ENCODE measurements at places on chromosomes 11 and 22.
A peak's percentile ranks its signal among the peaks of the same experiment; 100 is the strongest.

GRCh38 chr11:125976156-125976555, 30.3 kb downstream of the VSIG10L2 start:
- no peak for DNase-seq

DNA sequence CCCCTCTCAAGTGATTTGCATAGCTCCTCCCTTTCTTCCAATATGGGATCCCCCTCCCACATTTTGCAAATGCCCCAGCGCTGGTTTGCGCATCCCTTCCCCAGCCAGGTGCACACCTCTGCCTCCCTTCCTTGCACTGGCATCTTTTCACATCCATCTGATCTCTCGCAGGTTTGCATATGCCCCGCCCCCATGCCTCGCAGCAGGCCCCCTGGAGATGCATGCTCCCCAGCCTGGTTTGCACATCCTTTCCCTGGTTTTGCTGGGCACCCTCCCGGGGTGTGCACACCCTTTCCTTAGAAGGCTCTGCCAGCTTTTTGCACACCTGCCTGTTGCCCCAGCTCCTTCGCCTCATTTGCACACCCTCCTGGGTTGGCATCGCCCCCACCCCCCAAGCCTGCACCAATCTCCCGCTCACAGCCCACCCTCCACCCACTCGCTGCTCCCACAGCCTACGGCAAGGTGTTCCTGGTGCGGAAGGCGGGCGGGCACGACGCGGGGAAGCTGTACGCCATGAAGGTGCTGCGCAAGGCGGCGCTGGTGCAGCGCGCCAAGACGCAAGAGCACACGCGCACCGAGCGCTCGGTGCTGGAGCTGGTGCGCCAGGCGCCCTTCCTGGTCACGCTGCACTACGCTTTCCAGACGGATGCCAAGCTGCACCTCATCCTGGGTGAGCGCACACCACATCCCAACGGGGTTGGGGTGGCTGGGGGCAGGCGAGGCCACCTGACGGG, 917 bp downstream of the RPS6KA4 start:
- DNase-seq, result peak; percentile 25

DNA sequence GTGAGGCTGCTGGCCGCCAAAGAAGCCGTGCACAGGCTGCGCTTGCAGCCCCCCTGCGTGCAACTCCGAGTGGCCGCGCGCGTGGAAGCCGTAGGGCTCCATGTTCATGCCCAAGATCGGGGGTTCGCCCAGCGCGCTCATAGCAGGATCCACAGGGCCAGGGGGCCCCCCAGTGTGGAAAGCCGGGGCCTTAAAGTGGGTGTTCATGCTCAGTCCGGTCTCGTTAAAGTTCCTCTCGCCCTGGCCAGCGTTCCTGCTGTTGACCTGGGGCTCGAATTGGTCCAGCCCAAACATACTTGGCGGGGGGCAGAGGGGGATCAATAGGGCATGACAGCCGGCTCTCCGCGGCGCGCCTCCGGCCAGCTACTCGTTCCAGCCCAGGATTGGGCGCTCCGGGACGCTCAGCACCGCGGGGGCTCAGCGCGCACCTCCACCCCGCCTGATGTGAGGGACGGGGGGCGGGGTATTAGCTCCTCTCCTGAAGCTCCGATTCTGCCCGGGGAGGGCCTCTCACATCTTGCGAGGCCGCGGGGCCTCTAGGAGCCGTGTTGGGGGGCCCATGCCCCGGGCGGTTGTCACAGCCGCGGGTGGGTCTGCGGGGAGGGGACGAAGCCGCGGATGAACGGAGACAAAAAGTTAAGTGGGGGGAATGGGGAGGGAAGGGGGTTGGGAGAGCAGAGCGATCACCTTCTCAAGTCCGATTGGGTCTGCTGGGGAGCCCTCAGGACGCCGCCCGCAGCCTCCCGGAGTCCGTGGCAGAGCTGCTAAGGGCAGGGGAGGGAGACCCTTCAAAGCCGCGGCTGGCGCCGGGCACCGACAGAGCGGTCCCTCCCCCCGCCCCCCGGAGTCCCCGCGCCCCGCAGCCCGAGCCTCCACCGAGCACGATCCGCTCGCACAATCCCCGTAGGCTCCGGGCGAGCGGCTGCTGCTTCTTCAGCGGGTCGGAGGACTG, 1.0 kb downstream of the MN1 start:
- DNase-seq, result no peak

DNA sequence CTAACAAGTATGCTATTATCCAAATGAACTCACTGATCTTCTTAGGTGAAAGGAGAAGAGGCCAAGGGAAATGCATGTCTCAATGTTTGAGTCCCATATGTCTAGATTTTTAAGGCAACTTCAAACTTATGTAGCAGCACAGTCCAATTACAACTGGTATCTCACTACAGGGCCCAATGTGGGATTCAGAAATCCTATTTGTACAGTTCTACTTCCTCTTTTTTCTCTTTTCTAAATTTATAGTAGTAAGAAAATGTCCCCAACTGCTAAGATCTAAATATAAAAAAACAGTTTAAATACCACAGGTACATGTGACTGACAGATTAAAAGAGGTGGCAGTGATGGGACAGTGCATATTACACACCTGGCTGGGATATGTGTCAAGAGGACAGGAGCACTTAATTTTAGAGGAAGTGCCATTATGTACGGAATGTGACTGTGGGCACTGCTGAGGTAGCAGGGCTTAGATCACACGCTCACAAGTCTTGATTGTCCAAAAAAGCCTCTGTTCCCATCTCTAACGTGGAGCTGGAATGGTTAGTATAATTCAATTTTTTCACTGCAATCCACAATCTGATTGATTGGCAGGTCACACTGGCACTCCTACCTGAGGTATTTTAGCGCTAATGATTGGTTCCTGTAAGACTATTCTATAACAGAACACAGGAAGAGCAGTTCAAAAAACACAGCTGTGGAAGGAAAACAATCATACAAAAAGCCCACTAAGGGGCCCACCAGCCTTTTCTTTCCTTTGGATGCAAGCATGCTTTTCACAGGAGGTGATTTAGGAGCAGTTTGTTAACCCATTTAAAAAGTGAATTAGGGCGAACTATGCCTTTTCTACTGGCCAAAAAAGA, 34.6 kb downstream of the APOL5 start:
- no peak for DNase-seq

- no peak for DNase-seq
Observed at GRCh38 chr11:2134022-2135010, 4.9 kb downstream of the IGF2 start.

DNA sequence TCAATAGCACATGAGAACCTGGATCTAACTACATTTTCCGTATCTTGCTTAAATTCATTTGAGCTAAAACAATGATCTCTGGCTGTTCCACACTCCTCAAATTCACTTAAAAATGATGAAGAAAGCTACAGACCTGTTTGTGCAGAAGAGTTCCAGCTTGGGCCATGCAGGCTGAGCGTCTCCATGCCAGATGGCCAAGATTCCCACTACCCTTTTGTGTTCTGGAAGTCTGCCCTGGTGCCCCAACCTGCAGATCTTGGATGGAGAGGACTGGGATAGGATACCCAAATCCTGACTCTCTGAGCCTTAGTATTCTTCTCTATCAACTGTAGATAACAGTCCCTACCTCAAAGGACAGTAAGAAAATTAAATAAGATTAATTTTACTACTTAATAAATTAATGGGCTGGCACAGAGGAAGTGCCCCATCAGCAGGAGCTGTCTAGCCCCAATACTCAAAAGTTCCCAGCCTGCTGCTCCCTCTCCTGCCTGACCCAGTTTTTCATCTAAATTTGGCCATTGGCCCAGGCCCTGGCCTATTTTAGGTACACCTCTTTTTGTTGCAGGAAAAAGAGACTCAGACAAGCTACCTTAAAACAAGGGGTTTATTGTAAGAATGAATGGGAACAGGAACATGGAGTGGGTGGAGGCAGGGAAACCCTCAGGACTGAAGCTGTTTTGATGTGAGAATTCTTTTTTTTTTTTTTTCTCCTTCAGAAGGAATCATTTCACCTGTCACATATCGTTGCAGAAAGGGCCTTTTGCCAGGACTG, 81.4 kb upstream of the GRK3 start:
- no peak for DNase-seq

GRCh38 chr22:50599816-50600455, 657 bp upstream of the MAPK8IP2 start:
- DNase-seq, result peak; percentile 14

- no peak for DNase-seq
Observed at GRCh38 chr22:49883294-49883640, 29.6 kb downstream of the ZBED4 start.

DNA sequence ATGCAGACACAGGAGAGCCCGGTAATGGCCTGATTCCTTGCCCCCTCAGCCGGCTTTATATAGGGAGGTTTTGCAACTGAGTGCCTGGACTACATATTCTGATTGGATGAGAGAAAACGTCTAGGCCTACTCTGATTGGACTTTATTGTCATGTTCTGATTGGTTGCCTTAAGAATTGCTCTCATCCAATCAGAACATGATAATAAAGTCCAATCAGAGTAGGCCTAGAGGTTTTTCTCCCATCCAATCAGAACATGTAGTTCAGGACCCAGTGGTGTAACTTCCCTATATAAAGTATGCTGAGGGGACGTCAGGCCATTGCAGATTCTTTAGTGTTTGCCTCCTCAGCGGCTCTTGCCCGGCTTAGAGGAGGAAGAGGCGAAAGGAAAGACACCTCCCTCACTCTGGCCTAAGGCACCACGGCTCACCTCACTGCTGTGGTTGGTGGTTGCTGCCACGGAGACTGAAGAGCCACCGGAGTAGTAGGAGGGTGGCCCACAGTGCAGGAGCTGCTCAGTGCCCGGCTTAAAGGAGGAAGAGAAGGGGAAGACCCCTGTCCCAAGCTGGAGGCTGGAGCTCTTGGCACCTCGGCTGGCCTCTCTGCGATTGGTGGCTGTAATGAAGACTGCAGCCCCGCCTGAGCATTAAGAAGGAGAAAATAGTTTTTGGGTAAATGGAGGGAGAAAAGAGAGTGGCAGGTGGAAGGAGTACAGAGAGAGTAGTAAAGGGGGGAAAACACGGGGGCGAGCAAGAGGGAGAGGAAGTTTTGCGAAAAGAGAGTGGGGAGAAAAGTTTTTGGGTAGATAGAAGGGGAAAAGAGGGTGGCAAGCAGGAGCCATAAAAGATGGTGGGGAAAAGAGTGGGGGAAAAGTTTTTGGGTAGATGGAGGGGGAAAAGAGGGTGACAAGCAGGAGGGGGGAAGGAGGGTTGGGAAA, 116.7 kb upstream of the SERPIND1 start:
- no peak for DNase-seq

- DNase-seq, result no peak
Observed at GRCh38 chr11:22989371-22989770, 129.1 kb upstream of the CCDC179 start.

DNA sequence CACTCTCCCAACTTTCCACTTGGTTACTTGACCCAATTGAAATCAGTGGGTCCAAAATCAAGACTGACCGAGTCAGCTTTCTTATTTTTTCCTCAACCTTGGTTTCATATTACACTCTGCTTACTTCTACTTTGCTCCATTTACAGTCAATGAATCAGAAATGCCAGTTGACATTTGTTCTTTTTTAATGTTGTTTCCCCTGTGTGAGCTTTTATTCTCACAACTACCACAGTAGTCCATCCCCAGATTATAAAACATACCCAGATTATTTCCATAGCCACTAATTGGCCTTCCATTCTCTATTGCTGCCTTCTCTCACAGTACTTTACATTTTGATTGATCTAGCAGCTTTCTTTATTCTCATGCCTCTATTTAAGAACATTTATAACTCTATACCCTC, 50.0 kb downstream of the DNAJC24 start:
- peak; percentile 4 for DNase-seq

GRCh38 chr11:75261902-75262361, 21.4 kb downstream of the TPBGL start:
- no peak for DNase-seq

DNA sequence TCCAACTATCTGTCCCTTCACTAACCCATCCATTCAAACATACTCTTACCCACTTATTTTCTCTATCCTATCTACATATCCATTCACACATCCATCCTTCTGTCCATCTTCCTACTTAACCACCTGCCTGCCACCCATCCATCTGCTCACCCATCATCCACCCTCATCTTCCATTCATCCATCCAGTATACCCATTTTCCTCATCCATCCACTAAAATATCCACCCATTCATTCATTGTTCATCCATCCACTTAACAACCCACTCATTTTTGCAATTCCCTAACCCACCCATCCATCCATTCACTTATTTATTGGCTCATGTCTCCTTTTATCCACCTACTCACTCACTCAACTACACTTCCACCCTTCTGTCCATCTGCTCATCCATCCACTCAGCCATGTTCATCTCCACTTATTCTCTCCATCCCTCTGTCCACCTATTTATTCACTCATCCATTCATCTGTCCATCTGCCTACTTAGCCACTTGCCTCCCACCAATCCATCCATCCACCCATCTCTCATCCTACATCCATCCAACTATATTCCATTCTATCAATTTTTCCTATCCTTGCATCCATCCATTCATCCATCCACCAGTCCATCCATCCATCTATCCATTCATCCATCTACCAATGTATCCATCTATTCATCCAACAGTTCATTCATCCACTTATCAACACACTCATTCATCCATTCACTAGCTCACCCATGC, 10.6 kb downstream of the LHFPL7 start:
- DNase-seq, result no peak

DNA sequence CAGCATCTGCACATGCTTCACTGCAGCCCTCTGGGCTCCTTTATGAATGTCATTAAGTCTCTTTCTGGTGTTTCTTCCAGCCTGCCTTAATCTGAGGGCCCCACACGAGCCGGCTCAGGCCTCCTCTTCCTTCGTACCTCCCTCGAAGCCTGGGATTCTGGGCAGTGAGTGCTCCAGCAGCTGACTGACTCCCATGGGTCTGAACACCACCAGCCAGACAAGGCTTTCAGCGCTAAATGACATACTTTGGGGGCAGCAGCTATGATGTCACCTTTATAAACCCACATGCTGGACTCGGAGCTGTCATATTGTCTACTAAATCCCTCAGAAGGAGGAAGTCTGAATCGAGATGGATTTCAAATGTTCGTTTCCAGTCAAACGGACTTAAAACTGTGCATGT, 127.1 kb downstream of the TRIM29 start:
- no peak for DNase-seq

- no peak for DNase-seq
Observed at GRCh38 chr22:37626144-37626543, 13.3 kb upstream of the SH3BP1 start.

DNA sequence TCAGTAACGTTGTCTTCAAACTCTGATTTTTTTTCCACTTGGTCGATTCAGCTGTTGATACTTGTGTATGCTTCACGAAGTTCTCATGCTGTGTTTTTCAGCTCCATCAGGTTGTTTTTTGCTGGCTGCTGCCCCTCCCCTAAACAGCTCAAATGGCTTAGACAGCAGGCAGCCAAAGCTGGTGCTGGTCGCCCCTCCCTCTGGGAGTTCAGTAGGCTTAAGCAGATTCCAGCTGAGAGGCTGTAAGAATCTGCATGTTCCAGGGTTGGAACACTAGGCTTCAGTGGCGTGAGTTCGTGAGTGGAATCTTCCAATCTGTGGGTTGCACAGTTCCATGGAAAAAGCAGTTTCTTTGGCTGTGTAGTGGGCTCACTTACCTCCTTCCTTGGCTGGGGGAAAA, 10.3 kb upstream of the FIBIN start:
- DNase-seq, result no peak

Measured in PC-3 (cell line).